ENCODE measurements at places on chromosomes 13 and 19.

- DNase-seq, result no peak
These were observed 10.6 kb upstream of the HAUS5 start for GRCh38 chr19:35601971-35602370.

DNA sequence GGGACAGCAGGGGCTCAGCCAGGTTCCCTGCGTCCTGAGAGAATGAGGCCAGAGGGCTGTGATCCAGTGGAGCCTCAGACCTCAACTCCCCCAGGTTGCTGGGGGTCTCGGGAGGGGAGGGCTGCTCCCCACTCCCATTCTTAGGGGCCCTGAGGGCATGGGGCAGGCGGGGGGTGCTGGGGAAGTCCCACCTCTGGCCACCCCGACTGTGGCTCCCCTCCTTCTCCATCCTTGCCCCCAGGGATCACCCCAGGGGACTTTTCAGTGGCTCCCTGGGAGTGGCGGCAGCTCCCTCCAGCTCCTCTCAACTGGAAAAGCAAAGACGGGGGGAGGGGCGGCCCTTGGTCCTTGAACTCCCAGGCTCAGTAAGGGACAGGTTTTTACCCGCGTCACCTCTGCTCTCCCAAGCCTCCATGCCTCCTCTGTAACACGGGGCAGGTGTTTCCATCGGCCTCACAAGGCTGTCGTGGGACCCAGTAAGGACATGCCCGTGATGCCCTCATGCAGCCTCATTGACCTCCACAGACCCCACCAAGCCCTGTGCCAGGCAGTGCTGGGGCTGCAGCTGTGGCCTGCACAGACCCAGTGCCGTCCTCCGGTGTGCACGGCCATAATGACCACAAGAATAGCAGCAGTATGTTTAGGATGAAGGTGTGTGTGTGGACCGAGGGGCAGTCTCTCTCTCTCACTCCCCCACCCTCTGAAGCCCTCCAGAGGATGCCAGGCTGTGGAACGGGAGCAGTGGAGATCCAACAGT, 11.6 kb upstream of the TOMM40 start:
- no peak for DNase-seq

DNA sequence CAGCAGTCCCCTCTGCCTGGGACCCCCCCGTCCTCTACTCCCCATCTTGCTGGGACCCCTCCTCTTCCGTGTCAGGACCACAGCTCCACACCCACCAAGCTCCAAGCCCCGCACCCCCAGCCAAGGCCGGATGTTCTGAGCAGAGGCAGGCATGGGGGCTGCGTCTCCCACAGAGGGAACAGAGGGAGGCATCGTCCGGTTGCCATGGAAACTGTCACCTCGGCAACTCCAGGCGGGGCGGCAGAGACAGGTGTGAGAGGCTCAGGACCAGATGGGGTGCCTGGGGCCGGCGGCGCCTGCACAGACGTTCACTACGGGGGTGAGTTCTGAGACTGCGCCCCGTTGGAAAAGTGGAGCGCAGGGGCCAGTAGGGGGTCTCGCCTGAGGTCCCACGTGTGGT, 5.4 kb downstream of the RNU6-9 start:
- DNase-seq, result peak; percentile 54

- DNase-seq, result peak; percentile 29
These were observed 4.9 kb upstream of the POU4F1 start for GRCh38 chr13:78608252-78608687.

DNA sequence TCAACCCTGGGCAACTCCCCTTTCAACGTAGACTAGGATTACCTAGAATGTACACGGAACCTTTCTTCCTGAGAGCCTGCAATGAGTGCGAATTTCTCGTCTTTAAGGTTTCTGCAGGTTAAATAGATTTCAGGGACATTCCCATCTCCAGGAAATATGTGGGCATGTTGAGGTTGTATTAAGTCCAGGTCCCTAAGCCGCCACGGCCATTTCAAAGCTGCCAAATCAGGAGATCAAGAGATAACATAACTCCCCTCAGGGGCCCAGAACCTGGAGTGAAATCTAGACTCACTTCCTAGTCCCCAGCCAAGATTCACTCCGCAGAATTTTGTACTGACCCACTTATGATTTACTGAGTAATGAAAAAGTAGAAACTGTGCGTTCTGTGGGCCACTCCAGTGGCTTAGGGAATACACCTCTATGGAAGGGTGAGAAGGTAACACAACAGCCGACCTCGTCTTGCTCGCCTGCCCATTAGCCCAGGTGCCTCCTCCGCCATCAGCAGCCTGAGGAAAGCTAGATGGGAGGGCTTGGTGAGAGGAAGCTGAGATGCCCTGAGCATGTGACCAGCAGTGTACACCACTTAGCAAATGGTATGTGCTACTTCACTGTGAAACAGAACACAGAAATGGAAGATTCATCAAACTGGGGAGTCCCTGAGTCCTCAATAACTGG, 98.5 kb upstream of the SOX1 start:
- DNase-seq, result no peak

DNA sequence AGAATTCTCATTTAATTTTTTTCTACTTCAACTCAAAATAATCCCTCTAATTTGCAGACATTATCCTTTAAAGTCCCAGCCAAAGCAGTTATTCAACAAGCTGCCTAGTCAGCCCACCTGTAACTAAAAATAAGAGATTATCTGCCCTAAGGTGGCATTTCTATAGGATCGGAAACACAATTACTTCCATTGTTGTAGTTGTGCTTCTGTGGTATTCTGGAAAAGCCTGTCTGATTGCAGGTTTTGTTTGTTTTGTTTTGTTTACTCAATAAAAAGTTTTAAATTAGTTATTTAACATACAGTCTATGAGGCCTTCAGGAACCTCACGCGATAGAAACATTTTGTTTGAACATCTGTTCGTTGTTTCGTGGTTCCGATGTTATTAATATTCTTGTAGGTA, 101.0 kb downstream of the ZIC5 start:
- DNase-seq, result no peak

DNA sequence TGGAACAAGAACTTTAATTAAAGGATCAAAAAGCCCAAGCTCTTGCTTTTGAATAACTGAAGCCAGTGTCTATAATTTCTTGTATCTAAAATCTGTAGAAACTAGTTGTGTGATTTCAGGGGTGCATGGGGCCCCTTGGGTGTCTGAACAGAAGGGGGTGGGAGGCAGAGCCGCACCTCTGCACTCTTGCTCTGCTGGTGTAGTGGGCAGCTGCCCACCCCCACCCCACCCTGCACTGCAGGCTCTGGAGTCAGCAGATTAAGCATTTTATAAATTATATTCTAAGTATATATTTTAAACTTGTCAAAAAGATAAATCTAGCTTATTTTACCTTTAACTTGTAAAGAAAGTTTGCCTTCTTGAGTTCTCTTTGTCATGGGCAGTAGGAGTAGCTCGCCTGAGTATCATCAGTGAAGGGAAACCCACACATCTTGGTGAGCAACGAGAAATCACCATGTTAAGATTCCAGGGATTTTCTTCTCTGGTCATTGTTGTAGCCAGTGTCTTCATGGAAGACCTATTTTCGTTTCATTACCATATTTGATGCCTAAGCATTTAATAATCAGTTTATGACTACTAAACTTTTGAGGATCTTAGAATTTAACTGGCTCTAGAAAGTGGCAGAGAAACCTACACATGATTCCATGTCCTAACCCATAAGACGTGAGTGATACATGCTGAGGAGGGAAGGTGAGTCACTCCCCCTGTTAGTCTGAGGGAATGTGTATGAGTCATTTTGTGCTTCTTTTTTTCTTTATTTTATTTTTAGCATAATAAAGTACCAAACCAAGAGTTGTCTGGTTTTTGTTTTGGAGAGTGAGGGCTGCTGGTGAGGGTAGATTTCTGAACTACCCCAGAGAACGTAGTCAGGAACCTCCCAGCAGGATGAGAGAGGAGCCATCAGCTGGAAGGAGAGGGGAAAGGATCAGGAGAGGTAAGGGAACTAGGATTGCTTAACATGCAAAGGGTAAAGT, 7.7 kb downstream of the UBE2L5 start:
- no peak for DNase-seq

- no peak for DNase-seq
These were observed 23.4 kb downstream of the CEACAM21 start for GRCh38 chr19:41599175-41599966.

- DNase-seq, result no peak
These were observed 49.8 kb upstream of the SLC7A9 start for GRCh38 chr19:32919365-32919764.

GRCh38 chr13:90673746-90674145, 673.7 kb upstream of the MIR17HG start:
- no peak for DNase-seq

DNA sequence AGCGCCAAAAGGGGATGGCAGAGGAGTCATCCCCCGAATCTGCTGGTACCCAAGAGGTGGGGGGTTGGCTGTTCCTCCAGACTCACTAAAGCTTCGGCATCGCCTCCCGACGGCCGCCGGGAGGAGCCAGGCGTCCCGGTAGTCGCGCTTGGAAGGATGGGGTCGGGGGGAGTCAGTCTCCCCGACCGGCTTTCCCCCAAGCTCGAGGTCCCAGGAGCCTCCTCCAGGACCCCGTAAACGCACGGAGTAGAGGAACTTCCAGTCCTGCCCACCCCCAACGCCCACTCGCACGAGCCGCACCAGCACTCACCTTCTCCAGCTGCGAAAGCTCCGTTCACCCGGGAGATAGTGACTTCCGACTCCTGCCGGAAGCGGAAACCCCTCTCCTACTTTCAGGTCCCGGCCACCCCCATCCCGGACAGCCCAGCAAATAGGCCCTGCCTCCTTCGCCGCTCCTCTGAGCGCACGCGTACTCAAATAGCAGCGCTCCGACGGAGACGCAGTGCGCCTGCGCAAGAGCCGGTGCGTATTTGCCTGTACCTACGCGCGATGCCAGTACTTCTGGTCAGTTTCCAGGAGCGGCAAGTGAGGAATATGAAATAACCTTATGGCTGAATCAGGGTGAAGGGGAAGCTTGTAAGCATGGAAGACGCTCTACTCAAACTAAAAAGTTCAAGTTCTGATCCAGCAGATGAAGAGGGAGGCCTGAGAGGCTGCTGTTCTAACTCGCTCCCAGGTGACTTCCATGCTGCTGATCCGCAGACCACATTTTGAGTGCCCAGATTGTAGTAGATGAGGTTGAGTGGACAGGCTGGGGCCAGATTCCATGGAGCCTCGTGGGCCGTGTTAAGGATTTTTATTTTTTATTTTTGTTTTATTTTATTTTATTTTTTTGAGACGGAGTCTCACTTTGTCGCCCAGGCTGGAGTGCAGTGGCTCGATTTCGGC, at the start of gene ELOF1:
ELOF1 (minus strand) TSS at position 350 of the 948 bp plus-strand sequence. CDS start 4,883 bp downstream, outside the sequence.
- DNase-seq, result peak; percentile 99

GRCh38 chr19:46131485-46132143, 7.1 kb upstream of the IGFL3 start:
- no peak for DNase-seq

- DNase-seq, result no peak
These were observed 10.2 kb downstream of the SLC10A2 start for GRCh38 chr13:103056008-103056407.
